ENCODE measurements at places on chromosomes 11 and 22. TPM values are rescaled to one million over a fixed set of nuclear protein-coding genes. Genes with fewer than 3 reads are reported as not detected.

CRYBB3 gene
- total RNA-seq: not detected

DNA sequence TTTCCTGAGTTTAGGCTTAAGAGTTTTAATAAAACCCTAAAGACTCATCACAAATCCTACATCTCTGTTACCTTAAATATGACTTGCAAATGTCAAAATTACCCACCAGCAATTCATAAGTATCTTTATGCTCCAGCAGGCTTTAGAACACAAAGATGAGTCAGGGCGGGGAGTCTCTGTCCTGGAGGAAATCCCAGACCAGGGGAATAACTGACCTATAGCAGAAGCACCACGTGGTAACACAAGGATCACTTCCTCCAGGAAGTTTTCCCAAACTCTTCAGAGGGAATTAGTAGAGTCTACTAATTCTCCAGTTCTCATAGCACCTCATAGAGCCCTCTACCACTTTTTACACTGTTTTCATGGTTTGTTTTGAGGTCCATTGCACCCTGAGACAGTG lies 217.0 kb downstream of the NAV2 start:
- H3K36me3 ChIP-seq: no peaks in the 10 kb centered on the region
- no peaks in the 10 kb centered on the region for H3K4me1 ChIP-seq
- no peak overlapping the region for H3K27ac ChIP-seq
- H3K4me3 ChIP-seq: no peak overlapping the region

GRCh38 chr11:125105926-125106325 lies 5.5 kb downstream of the TMEM218 start:
- no peak for DNase-seq
- no peak overlapping the region for H3K4me3 ChIP-seq
- H3K27ac ChIP-seq: no peak overlapping the region
- no peaks in the 10 kb centered on the region for H3K27me3 ChIP-seq

DNA sequence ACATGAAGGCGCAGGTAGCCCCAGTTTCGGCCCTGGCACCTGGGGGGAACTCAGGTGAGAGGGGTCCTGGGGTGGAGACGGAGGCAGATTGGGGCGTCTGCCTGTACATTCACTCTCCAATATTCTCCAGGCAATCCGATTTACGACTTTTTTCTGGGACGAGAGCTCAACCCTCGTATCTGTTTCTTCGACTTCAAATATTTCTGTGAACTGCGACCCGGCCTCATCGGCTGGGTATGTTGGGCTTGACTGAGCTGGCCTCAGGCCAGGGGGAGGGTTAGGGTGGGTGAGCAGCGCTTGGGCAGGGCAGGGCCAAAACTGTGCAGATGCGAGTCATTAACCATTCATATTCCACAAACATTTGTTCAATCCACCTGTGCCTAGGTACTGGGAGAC lies 1.7 kb downstream of the TM7SF2 start:
- no peak for DNase-seq
- peaks cover 6% of the 10 kb centered on the region for H3K36me3 ChIP-seq
- H3K4me1 ChIP-seq: peaks cover 38% of the 10 kb centered on the region
- peak overlapping the region; percentile 99 for H3K4me3 ChIP-seq
- peaks cover 14% of the 10 kb centered on the region for H3K27me3 ChIP-seq

SSTR3 gene
- 0.09 TPM for total RNA-seq

- no peaks in the 10 kb centered on the region for H3K4me1 ChIP-seq
- H3K27me3 ChIP-seq: no peaks in the 10 kb centered on the region
- no peak overlapping the region for H3K4me3 ChIP-seq
- no peak overlapping the region for H3K27ac ChIP-seq
Observed at GRCh38 chr11:37264783-37265182, 666.7 kb upstream of the RAG2 start.

ISX gene
- not detected for total RNA-seq

DNA sequence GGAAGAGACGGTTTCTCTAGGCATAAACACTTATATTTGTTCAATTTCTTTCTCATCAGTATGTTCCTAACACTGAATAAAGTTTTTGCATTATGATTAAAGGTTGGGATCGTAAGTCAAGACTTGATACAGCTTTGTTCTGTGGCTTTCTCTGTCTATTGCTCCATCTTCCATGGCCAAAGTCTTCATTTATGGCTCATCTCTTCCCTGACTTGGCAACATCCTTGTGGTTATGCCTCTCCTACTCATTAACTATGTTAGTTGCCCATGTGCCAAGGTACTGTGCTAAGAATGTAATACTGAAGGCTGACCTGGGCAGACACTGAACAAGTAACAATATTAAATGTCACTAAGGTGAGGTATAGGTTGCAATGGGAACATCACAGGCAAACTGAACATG lies 1.6 kb upstream of the ACCSL start:
- DNase-seq: no peak
- no peak overlapping the region for H3K27ac ChIP-seq
- H3K27me3 ChIP-seq: peaks cover 9% of the 10 kb centered on the region
- no peaks in the 10 kb centered on the region for H3K36me3 ChIP-seq
- H3K4me3 ChIP-seq: no peak overlapping the region
- no peaks in the 10 kb centered on the region for H3K4me1 ChIP-seq

DNA sequence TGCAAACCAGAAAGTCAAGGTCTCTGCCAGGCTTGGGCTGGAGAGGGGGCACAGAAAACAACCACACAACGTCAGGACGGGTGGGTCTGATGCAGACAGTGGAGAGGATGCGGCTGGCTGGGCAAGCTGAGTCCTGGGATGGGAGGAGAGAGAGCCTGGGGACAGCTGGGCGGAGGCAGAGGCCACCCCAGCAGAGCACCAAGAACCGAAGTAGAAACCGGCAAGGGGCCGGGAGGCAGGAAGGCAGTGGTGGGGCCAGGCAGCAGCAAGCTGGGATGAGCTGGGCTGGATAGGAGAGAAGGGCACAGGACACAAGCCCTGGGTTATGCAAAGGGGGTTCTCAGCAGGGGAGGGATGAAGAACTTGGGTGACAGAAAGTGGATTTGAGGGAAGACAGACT lies 188.2 kb downstream of the SHANK2 start:
- H3K27me3 ChIP-seq: peaks cover 2% of the 10 kb centered on the region
- H3K36me3 ChIP-seq: no peaks in the 10 kb centered on the region
- no peak for DNase-seq
- H3K4me1 ChIP-seq: peaks cover 4% of the 10 kb centered on the region

DNA sequence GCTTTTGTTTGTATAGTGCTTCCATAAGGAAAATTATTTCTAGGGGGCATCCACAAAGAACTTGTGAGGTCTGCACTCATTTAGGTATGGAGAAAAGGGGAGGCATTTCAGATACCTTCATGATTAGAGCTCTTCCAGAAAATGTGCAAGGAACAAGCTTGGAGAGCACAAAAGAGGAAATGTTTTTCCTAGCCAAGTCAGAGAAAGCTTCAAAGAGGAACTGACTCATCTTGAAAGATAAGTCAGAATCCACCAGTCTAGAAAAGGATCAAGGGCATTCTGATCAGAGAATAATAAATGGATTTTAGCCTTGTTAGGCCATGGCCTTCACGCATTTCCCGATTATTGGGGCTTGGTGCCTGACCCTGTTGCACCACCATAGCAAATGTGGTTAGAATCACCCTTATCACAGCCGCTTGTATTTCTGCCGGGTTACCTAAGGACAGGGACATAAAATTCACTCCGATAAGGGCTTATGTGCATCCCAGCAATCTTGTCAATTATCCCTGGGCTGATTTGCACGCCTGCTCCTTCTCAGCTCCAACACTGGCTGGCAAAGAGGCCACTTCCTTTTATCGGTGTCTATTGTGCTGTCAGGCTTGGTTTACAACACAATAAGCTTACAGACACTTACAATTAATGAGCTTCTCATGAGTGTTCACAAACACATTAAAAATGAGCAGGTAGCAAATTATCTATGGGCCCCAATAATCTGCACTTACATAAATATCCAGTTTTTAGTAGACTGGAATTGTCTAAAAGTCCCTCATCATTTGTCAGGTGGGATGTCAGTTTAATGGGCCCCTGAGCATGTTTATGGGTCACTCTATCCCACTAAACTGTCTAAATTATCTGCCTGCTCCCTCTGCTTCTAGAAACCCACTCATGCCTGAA lies 613.5 kb downstream of the SOX6 start:
- no peak overlapping the region for H3K4me3 ChIP-seq
- no peaks in the 10 kb centered on the region for H3K27me3 ChIP-seq
- H3K27ac ChIP-seq: peak overlapping the region; percentile 87
- peaks cover 3% of the 10 kb centered on the region for H3K36me3 ChIP-seq

ROBO3 gene
- total RNA-seq: 17.8 TPM

C22orf15 gene
- total RNA-seq: 0.41 TPM

XNDC1N gene
- 12.9 TPM for total RNA-seq

DNA sequence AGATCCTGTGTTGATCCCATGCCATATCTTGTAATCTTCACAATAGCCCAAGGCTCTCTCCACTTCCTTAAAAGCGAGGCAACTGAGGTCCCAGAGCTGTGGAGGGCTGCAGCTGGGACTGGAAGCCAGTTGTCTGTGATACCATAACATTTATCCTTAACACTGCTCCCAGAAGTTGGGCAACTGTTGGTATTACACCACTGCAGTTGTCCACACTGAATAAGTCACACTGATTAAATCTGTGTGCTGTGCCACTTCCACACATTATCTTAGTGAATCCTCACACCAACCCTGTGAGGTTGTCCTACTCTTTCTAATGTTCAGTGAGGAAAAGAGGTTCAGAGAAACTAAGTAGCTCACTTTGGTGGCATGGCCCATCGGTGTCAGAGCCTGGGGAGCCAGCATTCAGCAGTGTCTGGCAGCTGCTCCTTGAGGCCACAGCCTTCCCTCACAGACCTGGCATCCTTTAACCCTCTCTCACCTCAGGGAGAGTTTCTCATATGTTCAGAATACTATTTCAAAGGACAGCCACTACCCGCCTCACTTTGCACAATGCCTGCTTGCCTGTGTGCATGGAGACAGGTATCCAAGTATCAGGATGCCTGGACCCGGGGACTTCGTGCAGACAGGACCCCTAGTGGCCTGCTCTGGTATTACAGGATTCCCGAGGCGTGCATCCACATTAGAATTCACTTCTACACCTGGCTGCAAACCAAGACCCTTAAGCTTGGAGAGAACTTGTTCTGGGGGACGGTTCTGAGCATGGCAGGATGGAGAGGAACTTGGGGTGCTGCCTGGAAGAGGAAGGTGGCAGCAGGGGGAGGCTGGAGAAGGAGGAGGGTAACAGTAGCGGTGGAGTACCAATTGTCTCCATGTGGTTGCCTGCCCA lies 221.9 kb upstream of the TBCEL start:
- peak; percentile 74 for DNase-seq
- H3K27me3 ChIP-seq: peaks cover 2% of the 10 kb centered on the region
- no peaks in the 10 kb centered on the region for H3K36me3 ChIP-seq
- H3K4me1 ChIP-seq: no peaks in the 10 kb centered on the region
- H3K4me3 ChIP-seq: no peak overlapping the region

NEU3 gene
- 11.3 TPM for total RNA-seq

DNA sequence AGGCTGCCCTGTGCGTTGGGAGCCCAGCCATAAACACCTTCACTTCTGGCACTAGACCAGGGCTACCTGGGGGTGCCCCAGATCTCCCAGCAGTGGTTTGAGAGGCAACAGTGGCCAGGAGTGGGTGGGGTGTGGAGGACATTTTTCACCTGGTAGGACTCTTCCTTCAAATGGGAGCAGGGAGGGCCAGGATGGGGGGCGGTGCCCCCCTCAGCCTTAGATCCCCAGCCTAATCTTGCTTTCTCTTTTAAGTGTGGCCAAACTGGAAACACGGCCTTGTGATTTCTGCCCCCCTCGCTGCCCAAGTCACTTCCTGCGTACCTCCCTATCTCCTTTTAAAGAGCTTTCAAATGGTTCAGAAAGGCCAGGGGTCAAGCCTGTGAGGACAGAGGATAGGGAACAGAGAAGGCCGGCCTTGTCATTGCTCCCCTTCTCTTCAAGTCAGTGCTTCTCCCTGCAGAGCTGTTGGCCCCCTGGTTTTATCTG lies 800 bp downstream of the KCNJ5 start:
- no peaks in the 10 kb centered on the region for H3K36me3 ChIP-seq
- no peak overlapping the region for H3K27ac ChIP-seq
- peaks cover 49% of the 10 kb centered on the region for H3K27me3 ChIP-seq
- no peak for DNase-seq
- H3K4me1 ChIP-seq: peaks cover 15% of the 10 kb centered on the region
- peak overlapping the region; percentile 82 for H3K4me3 ChIP-seq

DNA sequence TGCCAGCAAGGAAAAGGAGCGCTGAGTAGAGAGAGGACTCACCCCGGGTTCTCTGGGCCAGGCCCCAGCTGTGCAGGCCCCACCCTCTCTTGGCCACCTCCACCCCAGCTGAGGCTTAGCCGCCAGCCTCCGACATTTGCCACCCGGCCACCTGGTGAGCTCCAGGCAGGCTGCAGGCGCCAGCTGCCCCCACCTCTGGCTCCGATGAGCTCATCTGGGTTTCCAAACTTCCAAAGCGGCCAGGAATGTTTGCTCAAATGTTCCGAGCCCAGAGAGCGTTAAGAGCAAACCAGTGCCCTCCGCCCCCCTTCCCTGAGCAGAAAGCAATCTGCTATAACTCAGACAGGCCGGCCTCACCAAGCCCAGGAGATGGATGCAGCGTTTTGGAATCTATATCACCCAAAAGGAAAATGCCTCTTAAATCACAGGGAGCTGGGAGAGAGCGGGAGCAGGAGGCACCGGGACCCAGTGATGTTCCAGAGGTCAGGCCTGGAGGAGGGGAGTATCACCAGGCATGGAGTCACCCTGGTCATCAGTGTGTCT lies 9.1 kb upstream of the MN1 start:
- no peak overlapping the region for H3K4me3 ChIP-seq
- DNase-seq: no peak
- H3K4me1 ChIP-seq: no peaks in the 10 kb centered on the region
- H3K27ac ChIP-seq: no peak overlapping the region
- H3K36me3 ChIP-seq: no peaks in the 10 kb centered on the region

PHLDB1 gene
- total RNA-seq: 120 TPM

DNA sequence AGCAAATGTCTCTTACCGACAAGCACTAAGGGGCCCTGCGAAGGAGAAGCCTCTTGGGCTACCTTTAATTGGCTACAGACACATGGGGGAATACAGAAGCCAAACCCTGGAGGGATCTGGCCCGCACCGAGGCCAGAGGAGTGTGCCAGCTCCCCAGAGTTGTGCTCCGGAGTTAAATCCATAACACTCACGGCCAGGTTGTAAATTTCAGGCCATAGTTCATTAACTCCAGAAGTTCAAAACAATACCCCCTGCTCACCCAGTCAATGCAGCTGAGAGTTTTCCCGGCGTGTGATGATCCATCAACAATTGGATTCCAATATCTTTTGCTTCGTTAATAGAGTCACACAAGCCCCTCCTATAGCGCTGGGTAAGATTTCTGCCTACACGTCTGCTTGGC lies 371.5 kb downstream of the NXPE2 start:
- no peak overlapping the region for H3K4me3 ChIP-seq
- H3K27ac ChIP-seq: no peak overlapping the region
- DNase-seq: no peak

DNA sequence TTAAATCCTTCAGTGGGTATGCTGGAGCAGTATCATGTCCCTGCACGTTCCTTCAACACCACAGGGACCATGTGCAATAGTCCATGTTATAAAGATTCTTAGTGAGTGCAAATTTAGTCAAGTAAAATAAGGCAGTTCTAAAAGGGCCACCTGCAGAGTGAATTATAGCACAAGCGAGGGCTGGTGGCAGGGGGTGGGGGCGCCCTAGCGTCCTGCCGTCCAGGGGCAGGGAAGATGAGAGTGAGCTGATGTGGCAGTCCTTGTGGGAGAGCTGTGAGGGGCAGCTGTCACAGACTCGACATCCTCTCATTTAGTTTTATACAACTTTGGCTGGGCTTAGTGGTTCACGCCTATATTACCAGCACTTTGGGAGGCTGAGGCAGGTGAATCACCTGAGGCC lies 29.1 kb downstream of the FAM118A start:
- H3K27ac ChIP-seq: no peak overlapping the region
- no peaks in the 10 kb centered on the region for H3K27me3 ChIP-seq
- DNase-seq: no peak
- H3K4me1 ChIP-seq: peaks cover 21% of the 10 kb centered on the region
- peaks cover 6% of the 10 kb centered on the region for H3K36me3 ChIP-seq
- H3K4me3 ChIP-seq: no peak overlapping the region

RFPL3 gene
- total RNA-seq: not detected

TCN1 gene
- total RNA-seq: not detected
